ENCODE measurements at places on chromosomes 4 and X. TPM values are rescaled to one million over a fixed set of nuclear protein-coding genes. Genes with fewer than 3 reads are reported as not detected.

Gene MAGEB1
- polyA plus RNA-seq, result not detected

GRCh38 chrX:115589419-115589818 is 28.4 kb downstream of the PLS3 start:
- DNase-seq, result no peak

- no peak for DNase-seq
These were observed 45.8 kb downstream of the SLC39A8 start for GRCh38 chr4:102299354-102300107.

- DNase-seq, result no peak
These were observed 321.9 kb downstream of the CFAP47 start for GRCh38 chrX:36241397-36241796.

GRCh38 chrX:150303386-150304097 is 59.6 kb upstream of the MAMLD1 start:
- DNase-seq, result no peak

All from left kidney (tissue), 8 donors.